Activated naive CD4-positive, alpha-beta T cell treated with Interleukin-2 at 50 U/mL for 16 hours (primary cell): ENCODE measurements at places on chromosomes 1 and 21.

GRCh38 chr1:103514920-103515503, 10.5 kb upstream of the RNPC3 start:
- DNase-seq: no peak

- DNase-seq: no peak
These were observed 210.3 kb downstream of the SETD4 start for GRCh38 chr21:35850029-35850428.

- DNase-seq: no peak
These were observed 5.5 kb upstream of the ACTRT2 start for GRCh38 chr1:3015744-3016143.

DNA sequence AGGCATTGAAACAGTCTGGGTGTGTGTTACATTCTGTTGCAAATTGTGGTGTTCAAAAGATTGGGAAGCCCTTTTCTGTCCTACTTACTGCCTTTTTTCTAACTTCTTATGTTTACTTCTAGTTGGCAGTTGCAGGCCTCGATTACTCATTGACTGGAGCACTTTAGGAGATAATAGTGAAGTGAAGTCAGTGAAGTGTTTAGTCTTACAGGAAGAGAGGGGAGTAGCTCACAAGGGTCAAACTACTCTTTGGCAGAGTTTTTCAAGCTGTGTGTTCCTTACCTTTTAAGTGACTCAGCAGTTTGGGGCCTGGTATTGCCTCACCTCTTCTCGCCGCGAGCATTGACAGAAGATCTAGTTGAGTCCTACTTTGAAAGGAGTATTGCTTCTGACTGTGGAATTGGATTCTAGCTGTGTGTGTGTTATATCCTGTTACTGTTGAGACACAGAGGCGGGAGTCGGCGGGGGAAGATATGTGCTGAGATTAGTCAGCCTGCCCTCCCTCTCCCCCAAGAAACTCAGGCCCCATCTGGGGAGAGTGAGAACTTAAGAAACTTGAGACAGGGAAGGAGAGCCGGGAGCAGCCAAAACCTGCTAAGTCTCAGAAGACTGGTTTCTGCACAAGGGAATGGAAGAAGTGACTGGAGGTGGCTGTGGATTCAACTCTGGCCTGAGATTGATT, 19.3 kb downstream of the AHCYL1 start:
- peak; percentile 50 for DNase-seq

GRCh38 chr1:235673981-235674380, 24.4 kb upstream of the GNG4 start:
- DNase-seq: no peak

DNA sequence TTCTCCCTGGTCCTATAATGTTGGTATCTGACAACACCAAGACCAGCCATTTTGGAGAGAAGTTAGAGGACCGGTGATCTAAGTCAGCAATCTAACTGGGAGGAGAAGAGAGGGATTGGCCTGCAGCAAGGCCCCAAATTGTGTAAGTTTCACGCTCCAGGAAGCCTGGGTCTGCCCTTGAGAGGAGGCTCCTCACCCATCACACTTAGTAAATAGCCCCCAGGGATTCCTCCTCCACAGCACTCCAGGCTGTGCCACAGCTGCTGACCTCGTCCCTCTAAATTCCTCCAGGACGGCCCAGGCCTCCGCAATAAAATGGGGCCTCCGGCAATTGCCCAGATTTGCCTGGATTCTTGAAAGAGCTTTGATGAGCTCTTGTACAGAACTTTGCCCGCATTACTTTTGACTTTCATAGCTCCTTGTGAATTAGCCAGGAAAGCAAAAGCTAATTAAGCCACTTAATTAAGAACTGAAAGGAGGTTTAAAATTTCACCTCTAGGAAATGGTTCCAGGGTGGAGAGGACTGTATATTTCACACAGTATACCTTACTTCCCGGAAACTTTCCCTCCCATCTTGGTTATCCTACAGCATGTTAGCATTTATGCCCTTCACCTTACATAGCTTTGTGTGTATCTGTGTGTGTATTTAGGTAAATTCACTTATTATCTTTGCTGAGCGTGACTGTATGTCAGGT, 90.5 kb downstream of the LAMC2 start:
- no peak for DNase-seq
